ENCODE measurements at places on chromosomes 4 and X.

DNA sequence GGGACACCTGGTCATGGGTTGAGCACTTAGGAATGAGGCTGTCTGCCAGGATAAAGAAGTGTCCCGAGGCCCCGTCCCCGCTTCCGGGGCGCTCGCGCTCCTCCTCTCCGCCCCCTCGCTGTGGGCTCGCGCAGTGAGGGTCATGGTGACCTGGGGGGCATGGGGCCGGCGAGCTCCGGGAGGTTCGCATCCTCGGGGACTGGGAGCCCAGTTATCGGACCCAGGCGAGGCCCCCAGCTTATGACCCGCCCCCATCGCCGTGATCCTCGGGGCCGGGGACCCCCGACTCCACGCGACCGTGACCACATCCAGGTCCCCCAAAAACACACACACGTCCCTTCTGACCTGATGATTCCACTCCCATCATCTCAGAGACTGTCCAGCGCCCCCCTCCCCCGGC, 35.3 kb upstream of the SRPX start:
- no peak for DNase-seq

- no peak for DNase-seq
Observed at GRCh38 chr4:54683616-54684346, 26.0 kb downstream of the KIT start.

DNA sequence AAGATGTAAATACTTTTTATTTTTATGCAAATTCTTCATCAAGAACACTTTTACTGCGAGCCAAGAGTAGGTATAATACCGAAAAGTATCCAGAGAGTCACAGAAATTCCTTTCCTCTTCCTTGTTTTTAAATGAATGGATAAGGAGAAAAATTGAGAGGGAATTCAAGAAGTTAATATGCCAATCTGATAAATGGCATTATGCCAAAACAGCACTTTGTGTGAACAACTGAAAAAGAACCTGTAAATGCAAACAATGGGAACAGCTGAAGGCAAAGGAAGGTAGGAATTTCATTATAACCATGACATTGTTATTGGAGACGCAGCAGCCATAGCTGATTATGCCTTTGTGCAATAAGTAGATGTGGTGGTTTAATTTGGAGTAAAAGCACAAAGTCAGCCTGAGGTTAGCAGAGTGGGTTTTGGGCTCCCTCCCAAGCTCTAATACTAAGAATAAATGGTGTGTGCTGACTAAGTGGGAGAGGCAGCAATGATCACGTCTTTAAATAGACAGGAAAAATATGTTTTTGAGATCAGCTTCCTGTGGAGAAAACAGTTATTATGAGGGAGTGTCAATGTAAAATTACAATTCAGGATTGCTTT, 209.8 kb upstream of the NDST4 start:
- DNase-seq = no peak

- no peak for DNase-seq
Observed at GRCh38 chrX:17226736-17227135, 148.3 kb upstream of the NHS start.

GRCh38 chrX:66110112-66110511, 53.9 kb upstream of the HEPH start:
- no peak for DNase-seq

- no peak for DNase-seq
Observed at GRCh38 chrX:111608724-111609123, 72.2 kb upstream of the ALG13 start.

DNA sequence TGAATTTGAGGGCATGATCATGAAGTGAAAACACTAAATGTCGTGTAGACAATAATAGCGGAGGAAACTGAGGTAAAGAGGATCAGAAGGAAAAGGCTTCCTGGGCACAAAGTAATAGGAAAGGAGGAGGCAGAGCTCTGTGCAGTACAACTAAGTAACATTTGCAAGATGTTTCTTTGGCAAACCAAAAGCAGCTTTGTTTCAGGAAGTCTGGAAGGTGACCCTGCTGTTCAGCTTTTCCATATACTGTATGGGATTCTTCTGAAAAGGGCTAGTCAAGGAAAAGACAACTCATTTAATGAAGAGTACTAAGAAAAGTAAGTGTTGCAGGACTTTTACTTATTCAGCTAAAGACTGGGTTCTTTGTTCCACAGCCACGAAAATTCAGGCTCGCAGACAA, 463.1 kb downstream of the PCDH7 start:
- DNase-seq = no peak

DNA sequence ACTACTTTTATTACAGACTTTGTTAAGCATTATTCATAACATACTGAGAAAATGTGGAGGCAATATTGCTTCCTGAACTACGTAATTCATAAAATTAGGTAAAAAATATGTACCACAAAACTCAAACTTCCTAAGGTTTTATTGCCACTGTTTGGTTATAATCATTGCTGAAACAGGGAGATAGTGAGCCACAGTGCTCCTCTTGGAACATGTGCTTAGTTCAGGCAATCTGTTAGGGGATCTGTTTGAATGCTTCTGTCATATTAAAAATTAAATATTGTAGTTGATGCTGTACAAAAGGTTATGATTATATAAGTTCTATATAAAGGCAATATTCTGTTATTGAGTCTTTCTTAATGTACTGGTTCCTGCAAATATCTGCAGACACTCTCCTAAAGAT, 480.7 kb downstream of the GRXCR1 start:
- no peak for DNase-seq

GRCh38 chrX:151698485-151698884, 3.2 kb downstream of the PRRG3 start:
- no peak for DNase-seq

DNA sequence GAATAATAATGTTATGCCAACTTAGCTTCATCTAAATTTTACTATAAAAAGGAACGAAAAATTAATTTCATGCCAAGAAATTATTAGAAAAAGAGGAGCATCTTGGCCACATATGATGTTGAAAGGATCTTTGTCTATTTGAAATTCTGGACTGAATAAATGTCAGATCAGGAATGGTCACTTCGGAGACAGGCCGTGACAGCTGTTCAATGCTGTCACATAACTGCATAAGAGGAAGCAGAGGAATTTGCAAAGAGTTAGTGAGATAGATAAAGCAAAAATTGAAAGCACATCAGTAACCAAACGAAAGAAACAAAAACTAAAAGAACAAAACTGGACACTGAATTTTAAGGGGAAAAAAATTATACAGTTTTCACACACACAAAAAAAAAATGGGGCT, 100.9 kb downstream of the GASK1B start:
- DNase-seq = no peak

GRCh38 chr4:17112292-17112659, 213.8 kb upstream of the LDB2 start:
- DNase-seq = no peak

- DNase-seq = no peak
Observed at GRCh38 chr4:35182451-35182850, 1061.9 kb downstream of the ARAP2 start.

GRCh38 chr4:121777625-121778024, 12.7 kb upstream of the SMIM43 start:
- DNase-seq = no peak

DNA sequence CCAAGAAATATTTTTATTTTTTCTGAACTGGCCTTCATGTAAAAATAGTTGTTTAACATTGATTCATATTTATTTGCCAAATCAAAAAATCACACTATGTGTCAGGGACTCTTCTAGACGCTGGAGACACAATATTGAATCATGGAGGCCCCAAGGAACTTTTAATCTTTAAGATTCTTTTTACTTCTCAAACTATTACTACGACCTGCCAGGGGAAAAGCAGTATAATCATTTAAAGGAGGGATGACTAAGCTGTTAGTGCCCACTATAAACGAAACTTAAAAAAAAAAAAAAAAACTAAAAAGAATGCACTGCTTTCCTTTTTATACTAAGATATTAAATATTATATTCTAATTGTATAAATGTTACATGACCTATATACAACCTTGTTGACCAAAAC, 84.7 kb downstream of the PPA2 start:
- no peak for DNase-seq

- no peak for DNase-seq
Observed at GRCh38 chrX:151974336-151975227, at the start of gene GABRE. Gene GABRE (minus strand): TSS chrX:151974676. CDS start chrX:151974625, 51 bp downstream.

DNA sequence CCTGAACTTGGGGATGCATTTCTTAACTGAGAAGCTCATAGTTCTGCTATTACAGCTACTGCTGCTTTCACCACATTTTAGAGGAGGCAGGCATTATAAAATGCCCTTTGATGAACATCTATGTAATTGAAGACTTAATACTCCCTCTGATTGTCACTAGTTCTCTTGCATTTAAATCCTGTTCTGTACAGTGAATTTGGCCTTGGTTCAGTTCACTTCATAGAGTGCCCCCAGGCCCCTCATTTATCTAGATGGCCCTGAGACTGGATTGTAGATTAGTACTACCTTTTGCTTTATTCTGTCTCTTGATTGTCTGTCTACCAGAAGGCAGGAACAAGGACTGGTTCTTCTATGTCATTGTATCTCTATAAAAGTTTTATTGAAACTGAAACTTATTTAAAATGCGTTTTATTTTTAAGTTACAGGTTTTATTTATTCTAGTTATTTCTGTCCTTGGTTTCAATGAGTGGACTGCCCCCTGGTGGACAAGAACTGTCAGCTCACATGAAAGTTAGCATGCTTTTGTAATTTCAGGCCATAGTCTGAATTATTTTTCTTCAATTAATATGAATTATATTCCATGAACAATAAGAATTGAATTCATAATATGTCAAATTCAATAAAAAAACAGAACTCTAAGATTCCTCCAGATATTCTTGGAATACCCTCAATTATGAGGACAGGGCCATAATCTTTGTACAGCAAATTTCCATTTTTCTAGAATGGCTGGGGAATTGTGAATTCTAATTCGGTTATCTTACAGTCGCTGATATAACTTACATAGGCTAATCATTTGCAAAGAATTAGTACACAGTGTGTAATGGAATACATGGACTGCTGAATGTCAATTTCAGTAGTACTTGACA, 47.2 kb upstream of the TMEM33 start:
- no peak for DNase-seq

GRCh38 chrX:84487365-84488353, 14.6 kb downstream of the HDX start:
- DNase-seq = no peak

DNA sequence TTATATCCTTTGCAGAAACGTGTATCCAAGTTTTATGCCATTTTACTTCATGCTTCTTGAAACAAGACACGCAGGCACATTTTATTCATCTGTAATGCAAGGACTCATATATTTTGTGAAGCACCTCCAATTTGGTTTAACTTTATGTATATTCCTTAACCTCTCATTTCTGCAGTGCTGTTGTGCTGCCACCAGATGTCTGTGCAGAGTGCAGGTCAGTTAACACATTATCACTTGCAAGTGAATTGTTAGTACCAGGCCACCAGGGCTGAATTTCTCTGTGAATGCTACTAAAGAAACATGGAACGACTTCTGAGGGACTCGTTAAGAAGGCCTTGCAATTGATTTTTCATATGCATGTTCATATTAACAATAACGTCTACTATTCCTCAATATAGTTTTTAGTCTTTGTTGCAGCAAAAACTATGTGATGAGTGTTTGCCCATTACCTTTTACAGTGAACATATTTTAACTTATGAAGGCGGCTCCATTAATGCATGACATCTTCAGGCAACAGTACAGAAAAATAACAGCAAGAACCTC, 770.3 kb downstream of the NLGN4X start:
- no peak for DNase-seq

GRCh38 chr4:90127706-90128345, 632 bp downstream of the CCSER1 start:
- DNase-seq = no peak

- DNase-seq = no peak
Observed at GRCh38 chr4:95059663-95060062, 301.9 kb downstream of the BMPR1B start.

- DNase-seq = no peak
Observed at GRCh38 chr4:103673983-103674382, 45.8 kb downstream of the TACR3 start.

DNA sequence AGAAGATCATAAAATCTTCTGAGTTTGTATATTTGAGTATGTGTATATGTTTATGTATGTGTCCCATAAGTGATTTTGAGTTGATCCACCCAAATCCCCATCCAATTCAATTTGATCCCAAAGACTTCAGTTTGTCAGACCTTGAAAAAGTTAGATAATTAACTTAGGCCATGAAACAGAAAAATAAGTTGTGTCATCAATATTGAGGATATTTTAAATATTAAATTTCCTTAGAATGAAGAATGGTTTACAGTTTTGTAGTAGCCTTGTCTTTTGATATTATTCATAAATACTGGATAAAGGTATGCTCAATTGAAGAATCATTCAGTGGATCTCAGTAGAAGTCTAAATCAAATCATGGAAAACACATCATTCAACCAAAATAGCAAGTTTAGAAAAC, 864.4 kb upstream of the INTU start:
- DNase-seq = no peak

DNA sequence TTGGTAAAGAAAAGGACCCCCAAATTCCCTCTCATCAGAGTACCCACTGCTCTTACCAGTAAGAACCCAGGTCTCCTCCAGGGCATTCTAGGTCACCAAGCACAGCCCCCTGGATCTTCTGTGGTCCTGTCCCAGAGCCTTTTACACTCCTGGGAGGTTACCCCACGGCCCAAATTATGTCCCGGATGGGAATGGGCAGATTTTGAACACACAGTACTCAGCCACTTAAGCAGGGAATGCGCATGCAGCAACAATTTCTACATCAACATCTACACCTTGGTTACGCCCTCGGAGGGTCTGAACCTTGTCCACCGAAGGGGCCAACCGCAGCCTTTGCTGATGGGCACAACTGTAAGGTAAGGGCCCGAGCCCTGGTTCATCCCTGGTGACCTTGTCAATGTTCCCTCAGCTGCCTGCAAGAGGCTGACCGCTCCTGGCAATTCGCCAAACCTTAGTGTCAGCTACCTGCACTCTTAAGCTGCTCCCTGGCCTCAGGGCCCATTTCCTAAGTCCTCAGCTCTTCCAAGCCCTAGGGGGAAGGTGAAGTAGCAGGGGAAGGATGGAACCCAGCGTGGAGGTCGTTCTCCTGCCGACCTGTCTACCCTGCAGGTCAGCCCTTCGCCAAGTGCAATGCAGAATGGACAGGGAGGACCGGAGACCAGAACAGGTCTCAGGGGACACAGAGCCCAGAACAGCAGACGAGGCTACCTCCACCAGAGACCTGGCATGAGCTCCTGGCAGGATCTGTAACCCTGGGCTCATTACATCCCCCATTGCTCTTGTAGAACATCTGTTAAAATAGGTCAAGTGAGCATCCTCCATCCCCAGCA, 5.9 kb downstream of the TIMP1 start:
- no peak for DNase-seq
